ENCODE measurements at places on chromosomes 6 and 20. TPM values are rescaled to one million over a fixed set of nuclear protein-coding genes. Genes with fewer than 3 reads are reported as not detected.

BFSP1 gene
- 0.42 TPM for total RNA-seq

- no peak for DNase-seq
Observed at GRCh38 chr6:30759575-30760239, 15.4 kb upstream of the IER3 start.

ITCH gene
- total RNA-seq = 44.2 TPM

FAM229B gene
- 3.6 TPM for total RNA-seq

GJA10 gene
- total RNA-seq = not detected
